Activated naive CD4-positive, alpha-beta T cell (primary cell): ENCODE measurements at places on chromosomes 5 and 9.

- no peak for DNase-seq
Measured at GRCh38 chr5:31469466-31469865, 62.4 kb downstream of the DROSHA start.

- DNase-seq: no peak
Measured at GRCh38 chr5:131171276-131171810, 599 bp downstream of the LYRM7 start.

DNA sequence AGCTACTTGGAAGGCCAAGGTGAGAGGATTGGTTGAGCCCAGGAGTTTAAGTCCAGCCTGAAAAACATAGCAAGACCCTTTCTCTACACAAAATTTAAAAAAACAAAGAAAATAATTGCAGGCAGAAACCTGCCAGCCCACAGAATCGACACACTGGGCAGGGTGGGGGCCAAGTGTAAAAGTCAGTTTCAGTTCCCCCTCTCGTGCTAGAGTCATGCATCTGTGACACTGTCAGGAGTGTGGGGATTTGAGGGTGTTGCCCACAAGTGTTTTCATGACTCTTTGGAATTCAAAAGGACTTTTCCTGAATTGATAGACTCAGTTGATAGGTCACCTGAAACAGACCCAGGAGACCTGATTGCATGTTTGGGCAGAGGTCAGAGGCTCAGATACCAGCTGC lies 47.6 kb downstream of the PRRC2B start:
- no peak for DNase-seq

GRCh38 chr5:1180841-1181271 lies 20.5 kb upstream of the SLC6A19 start:
- no peak for DNase-seq

- no peak for DNase-seq
Measured at GRCh38 chr9:100575006-100575405, 2.9 kb upstream of the CAVIN4 start.

DNA sequence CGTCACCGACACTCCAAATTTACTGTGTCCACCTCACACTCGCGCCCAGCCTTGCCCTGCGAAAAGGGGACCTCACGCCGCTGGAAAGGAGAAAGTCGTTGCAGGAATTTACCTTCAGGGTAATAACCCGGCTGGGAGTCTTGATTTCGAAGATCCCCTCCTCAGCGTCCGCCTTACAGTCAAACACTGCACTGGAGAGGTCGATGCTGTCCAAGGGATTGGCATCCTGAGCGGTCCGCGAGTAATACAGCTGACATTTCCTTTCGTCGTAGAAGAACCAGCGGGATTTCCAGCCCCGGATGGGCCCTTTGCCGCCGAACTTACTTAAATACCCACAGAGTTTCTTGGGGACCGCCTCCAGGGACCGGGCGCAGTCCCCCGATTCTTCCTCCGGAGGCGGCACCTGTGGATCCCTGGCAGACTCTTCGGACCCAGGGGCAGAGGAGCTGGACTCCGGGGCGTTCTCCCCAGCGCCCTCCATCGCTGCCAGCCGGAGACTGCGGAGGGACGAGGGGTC lies 330 bp downstream of the TBC1D2 start:
- DNase-seq: peak; percentile 44

- DNase-seq: no peak
Measured at GRCh38 chr5:59832577-59833301, 60.8 kb downstream of the PDE4D start.

DNA sequence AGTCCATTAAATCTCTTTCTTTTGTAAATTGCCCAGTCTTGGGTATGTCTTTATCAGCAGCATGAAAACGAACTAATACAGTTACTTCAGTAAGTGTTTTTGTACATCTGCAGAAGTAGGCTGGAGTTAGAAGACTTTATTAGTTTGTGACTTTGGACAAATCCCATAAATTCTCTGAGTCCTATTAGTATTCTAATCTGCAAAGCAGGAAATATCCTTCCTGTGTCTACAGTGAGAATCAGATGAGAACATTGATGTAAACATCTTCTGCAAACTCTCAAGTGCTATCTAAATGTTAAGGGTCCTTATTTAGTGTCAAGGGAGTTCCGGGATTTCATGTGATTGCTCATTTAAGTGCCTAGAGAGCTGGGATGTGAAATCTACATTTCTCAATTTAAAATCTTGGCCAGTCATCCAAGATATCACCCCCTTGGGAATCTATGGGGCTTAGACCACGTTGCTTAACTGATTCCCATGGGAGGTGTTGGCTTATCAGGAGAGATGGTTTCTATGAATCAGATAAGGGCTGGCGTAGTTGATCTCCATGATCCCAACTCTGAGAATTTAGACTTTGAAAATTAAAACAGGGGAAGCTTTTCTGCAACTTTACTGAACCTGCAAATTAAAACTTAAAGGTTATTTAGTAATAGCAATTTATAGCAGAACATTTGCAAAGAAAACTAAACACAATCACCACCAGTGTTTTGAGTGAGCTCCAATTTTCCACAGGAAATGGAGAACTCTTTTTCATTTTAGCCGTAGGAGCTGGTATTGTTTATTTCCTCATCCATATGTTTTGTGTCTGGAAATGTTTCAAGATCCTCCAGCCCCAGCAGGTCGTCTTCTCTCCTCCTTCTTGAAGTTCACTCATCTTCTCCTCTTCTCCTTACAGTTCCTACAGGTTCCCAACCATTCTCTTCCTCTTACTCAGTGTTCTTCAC lies 241.6 kb upstream of the CD180 start:
- no peak for DNase-seq

- no peak for DNase-seq
Measured at GRCh38 chr5:103669615-103670014, 107.0 kb upstream of the NUDT12 start.

DNA sequence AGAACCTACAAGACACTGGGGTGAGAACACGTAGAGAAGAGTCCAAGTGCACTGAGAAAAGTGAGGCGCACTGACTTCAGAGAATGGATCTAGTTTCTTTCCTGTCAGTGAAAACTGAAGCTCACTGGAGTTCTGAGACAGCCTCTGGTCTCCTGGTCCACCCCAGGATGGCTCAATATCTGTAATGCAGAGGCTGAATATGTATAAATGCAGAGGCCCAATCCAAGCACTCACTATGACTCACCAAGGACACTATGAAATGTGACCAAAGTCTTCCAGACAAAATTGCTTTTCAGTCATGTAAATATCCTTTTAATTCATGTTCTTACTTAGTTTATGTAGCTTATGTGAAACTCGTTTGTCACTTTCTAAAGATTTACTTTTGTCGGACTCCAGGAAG lies 53.8 kb downstream of the NFIB start:
- DNase-seq: no peak
